ENCODE measurements at places on chromosomes 5 and 9.

DNA sequence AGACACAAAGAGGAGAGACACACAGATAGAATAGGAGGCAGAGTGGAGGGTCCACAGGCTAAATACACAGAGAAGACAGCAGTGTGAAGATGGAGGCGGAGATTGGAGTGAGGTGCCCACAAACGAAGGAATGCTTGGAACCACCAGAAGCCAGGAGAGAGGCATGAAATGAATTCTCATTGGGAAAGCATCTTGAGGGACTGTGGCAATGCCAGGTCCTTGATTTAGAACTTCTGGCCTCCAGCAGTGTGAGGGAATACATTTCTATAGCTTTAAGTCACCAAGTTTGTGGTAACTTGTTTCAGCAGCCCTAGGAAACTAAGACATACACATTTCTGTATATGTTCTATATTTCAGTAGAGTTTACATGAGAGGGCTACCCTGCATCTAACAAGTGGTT, 396.6 kb upstream of the ZNF608 start:
- DNase-seq: no peak

GRCh38 chr9:84819491-84819991, 150.0 kb downstream of the NTRK2 start:
- no peak for DNase-seq

GRCh38 chr9:96691326-96691725, 36.2 kb upstream of the PRXL2C start:
- DNase-seq: no peak

GRCh38 chr5:168596927-168597326, 17.8 kb upstream of the PANK3 start:
- no peak for DNase-seq

GRCh38 chr9:132575005-132575609, 7.3 kb upstream of the BARHL1 start:
- peak; percentile 19 for DNase-seq

DNA sequence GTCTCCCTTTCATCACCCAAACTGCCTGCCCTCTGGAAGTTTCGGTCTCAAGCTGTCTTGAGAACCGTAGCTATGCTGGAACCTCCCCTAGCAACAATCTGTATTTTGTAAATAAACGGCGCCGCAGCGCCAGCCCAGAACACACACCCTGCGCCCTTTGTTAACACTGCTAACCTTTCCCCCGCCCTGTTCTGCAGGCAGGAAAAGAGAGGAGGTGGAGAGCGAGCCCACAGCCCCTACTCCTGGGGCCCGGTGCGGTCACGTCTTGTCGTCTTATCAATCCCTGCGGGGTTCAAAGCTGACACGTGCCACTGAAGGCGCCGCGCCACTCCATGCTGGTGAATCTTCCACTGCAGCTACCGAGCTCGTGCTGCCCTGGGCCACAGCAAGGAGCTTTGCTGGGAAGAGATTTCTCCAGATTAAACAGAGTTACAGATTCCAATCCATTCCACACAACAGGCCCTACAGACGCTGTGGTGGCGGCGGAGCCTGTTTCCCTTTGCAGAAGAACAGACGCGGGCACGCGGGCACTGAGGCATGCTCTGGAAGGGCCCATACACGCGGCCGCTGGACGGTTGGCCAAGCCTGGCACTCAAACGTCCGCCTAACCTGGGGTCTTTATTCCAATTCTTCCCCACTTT, 25.3 kb downstream of the ZDHHC11B start:
- DNase-seq: no peak

Data from retinal pigment epithelial cell (primary cell).